ENCODE measurements at places on chromosomes 1 and 21. TPM values are rescaled to one million over a fixed set of nuclear protein-coding genes. Genes with fewer than 3 reads are reported as not detected.

Gene SLC6A17
- under 0.01 TPM for total RNA-seq

Gene GPR161
- total RNA-seq: 10.5 TPM

Gene GBP5
- 0.36 TPM for total RNA-seq

Gene PFDN2
- 40.5 TPM for total RNA-seq

Gene OR6K3
- total RNA-seq: not detected

Gene MROH9
- not detected for total RNA-seq

Gene CAMK1G
- not detected for total RNA-seq

Gene NUF2
- total RNA-seq: 4.7 TPM

Gene WNT3A
- not detected for total RNA-seq

Gene TPTE
- not detected for total RNA-seq

Gene OR2T5
- not detected for total RNA-seq

Gene PCAT6
- 4.9 TPM for total RNA-seq

Gene S100A1
- total RNA-seq: not detected

Gene PLEKHN1
- not detected for total RNA-seq

Gene KCNE2
- total RNA-seq: not detected

Gene ARHGEF16
- total RNA-seq: not detected

Gene SLFNL1
- 0.16 TPM for total RNA-seq

Gene MPL
- total RNA-seq: not detected

Gene DCST1
- not detected for total RNA-seq

Gene SPATC1L
- total RNA-seq: 20.9 TPM

Gene PADI2
- total RNA-seq: not detected

Gene KCNA3
- total RNA-seq: not detected

Gene LAMC2
- 4.3 TPM for total RNA-seq

Gene SLC5A9
- total RNA-seq: not detected

Gene GJA8
- total RNA-seq: not detected

Gene ELAVL4
- total RNA-seq: not detected

Gene CFHR3
- not detected for total RNA-seq

Gene ABCG1
- 2.9 TPM for total RNA-seq

Gene MCOLN2
- 1.8 TPM for total RNA-seq

Gene ELOA
- 36.3 TPM for total RNA-seq

Gene OR2L2
- not detected for total RNA-seq

Gene MYOC
- not detected for total RNA-seq

Gene SLAMF9
- total RNA-seq: not detected

Gene OR2T35
- not detected for total RNA-seq

Gene NCAM2
- total RNA-seq: 3.4 TPM

Gene TNFRSF1B
- 30.5 TPM for total RNA-seq

Gene SYDE2
- 1.3 TPM for total RNA-seq

Gene FCGR3A
- not detected for total RNA-seq

Gene C1QTNF12
- not detected for total RNA-seq

Gene SLC45A3
- total RNA-seq: 6.2 TPM

Gene KTI12
- total RNA-seq: 9.1 TPM

Gene ARMH1
- not detected for total RNA-seq

Gene THRAP3
- total RNA-seq: 58.3 TPM

Gene STPG1
- 4.3 TPM for total RNA-seq

Gene HSPB7
- total RNA-seq: 0.81 TPM

Gene CR1L
- not detected for total RNA-seq

Gene CELA3A
- total RNA-seq: not detected

Gene TFF3
- not detected for total RNA-seq

Gene DTL
- 2.6 TPM for total RNA-seq

Gene TRIM58
- not detected for total RNA-seq

Gene CSF3R
- total RNA-seq: not detected

Gene CAMK2N1
- total RNA-seq: 5.4 TPM

Gene ASCL5
- not detected for total RNA-seq

Gene ANGEL2
- 19.1 TPM for total RNA-seq

Gene USP24
- total RNA-seq: 17.5 TPM

Gene CFHR1
- 0.81 TPM for total RNA-seq

All from cardiac atrium fibroblast (primary cell).